ENCODE measurements at places on chromosomes 2 and 18. TPM values are rescaled to one million over a fixed set of nuclear protein-coding genes. Genes with fewer than 3 reads are reported as not detected.

The ITPRIPL1 gene
- total RNA-seq, result 28.2 TPM

The SP5 gene
- total RNA-seq, result 0.19 TPM

The CRYGC gene
- total RNA-seq, result not detected

The RBM43 gene
- total RNA-seq, result 2.4 TPM

The COL3A1 gene
- not detected for total RNA-seq

The CD226 gene
- total RNA-seq, result 86.5 TPM

The SF3B6 gene
- 137 TPM for total RNA-seq

The KLHL14 gene
- not detected for total RNA-seq
